Activated naive CD8-positive, alpha-beta T cell treated with anti-CD3 and anti-CD28 coated beads, Interleukin-2, amount 10 ng/mL, durations not matched to agents 7 days and 5 days (primary cell): ENCODE measurements at places on chromosomes 3 and 15. TPM values are rescaled to one million over a fixed set of nuclear protein-coding genes. Genes with fewer than 3 reads are reported as not detected.

- H3K4me1 ChIP-seq = no peaks in the 10 kb centered on the region
- no peak overlapping the region for H3K4me3 ChIP-seq
- no peak overlapping the region for H3K27ac ChIP-seq
- no peaks in the 10 kb centered on the region for H3K36me3 ChIP-seq
- peaks cover 15% of the 10 kb centered on the region for H3K27me3 ChIP-seq
Observed at GRCh38 chr3:74617776-74618175, 3.3 kb upstream of the CNTN3 start.

DNA sequence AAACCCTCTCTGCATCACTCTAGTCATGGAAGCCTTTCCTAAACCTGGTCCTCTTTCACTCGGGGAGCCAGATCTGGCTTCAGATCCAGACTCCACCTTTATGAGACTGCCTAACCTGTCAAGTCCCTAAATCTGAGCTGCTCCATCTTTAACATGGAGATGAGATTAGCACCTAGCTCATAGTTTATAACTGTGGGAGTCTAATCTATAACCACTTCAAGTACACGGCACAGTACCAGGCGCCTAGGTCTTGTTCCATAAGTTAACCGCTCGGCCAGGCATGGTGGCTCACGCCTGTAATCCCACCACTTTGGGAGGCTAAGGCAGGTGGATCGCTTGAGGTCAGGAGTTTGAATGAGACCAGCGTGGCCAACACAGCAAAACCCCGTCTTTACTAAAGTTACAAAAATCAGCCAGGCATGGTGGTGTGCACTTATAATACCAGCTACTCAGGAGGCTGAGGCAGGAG is 30.3 kb downstream of the TPM1 start:
- H3K4me1 ChIP-seq = peaks cover 11% of the 10 kb centered on the region
- no peak overlapping the region for H3K27ac ChIP-seq
- no peak overlapping the region for H3K4me3 ChIP-seq
- H3K36me3 ChIP-seq = no peaks in the 10 kb centered on the region
- no peak for DNase-seq

- H3K27ac ChIP-seq = no peak overlapping the region
- no peaks in the 10 kb centered on the region for H3K27me3 ChIP-seq
- peaks cover 30% of the 10 kb centered on the region for H3K36me3 ChIP-seq
- DNase-seq = no peak
- H3K4me3 ChIP-seq = no peak overlapping the region
- peaks cover 14% of the 10 kb centered on the region for H3K4me1 ChIP-seq
Observed at GRCh38 chr3:99861216-99861615, 43.6 kb downstream of the CMSS1 start.

DNA sequence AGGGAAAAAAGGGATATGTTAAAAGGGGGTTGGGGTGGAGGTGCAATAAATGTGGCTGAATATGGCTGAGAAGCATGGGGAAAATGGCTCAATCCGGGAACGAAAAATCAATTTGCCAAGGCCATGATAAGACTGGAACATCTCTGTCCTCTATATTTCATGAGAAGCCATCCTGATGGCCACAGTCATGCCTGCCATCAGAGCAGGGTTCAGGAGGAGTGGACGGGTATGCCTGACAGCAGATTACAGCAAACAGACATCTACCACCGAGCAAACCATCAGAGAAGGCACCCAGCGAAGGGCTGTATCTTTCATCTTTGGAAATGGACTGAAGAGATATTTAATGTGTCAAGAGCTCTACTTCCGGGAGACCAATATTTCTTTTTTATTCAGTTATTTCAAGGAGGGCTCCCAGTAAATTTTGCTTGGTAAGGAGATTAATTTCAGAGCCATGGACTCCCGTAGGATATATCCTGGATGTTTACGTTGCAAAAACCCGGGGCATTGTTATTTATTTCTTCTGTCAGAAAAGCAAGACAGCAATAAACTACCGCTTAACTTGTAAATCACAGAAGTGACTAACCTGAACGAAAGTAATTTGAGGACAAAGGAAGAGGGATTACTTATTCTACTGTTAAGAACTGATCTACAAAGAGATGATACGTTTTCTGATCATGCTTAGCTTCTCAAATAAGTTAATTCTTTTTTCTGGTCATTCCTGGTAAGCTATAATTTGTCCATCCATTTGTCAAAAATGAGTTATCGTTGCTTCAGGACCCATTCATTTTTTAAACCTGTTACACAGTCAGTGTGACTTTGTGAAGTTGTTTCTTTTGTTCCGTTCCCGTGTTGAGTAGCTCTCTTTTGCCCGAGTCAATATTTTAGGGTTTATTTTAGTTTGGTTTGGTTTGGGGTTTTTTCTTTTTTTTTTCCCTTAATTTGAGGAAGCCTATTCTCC is 80.6 kb upstream of the CHD2 start:
- no peaks in the 10 kb centered on the region for H3K36me3 ChIP-seq
- H3K4me1 ChIP-seq = peaks cover 46% of the 10 kb centered on the region
- no peak for DNase-seq

DNA sequence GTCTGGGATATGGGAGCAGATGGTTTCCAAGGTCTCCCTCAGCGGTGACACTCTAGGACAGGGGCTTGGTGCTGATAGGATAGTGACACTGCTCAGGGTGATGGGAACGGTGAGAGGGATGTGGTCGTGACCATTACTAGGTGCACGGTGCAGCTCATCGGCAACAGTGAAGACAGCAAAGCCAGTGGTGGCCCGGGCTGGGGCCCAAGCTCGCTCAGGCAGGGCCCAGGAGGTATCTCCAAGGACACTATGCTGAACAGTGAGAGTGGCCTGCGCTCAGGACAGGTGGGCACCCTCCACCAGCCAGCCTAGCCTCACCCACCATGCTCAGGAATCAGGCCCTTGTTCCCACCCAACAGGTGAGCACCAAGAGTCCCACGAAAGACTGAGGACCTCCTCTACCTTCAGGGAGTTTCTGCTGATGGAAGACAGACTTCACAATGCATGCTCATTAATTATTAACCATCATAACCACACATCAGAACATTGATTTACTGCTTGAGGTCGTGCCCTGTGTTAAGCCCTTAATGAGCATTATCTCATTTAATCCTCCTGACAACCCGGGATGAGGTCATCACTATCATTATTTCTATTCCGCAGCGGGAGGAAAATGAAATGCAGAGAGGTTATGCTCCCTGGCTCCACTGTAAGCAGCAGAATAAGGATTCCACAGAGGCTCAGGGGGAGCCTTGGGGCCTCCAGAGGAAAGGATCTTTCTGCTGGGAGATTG is 269.4 kb downstream of the UACA start:
- no peak overlapping the region for H3K4me3 ChIP-seq
- no peaks in the 10 kb centered on the region for H3K36me3 ChIP-seq
- peak overlapping the region; percentile 92 for H3K27ac ChIP-seq

DNA sequence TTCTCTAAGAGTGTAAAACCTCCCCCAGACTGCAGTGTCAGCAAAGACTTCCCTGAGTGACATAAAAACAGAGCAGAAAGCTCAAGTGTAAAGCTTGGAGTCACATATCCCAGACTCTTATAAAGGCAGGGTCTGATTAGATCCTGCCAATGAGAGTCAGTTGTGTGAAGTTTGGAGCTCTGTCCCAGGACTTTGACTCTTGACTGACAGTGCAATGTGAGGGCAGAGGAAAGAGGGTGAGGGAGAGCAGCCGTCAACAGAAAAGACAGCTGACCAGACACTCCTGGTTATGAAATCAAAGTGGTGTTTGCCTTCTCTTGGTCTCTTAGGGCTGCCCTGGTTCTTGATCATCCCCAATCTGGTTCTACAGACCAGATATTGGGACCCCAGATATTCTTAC is 393.2 kb downstream of the ERC2 start:
- no peak overlapping the region for H3K27ac ChIP-seq
- DNase-seq = no peak
- H3K27me3 ChIP-seq = peaks cover 4% of the 10 kb centered on the region
- H3K4me3 ChIP-seq = no peak overlapping the region

DNA sequence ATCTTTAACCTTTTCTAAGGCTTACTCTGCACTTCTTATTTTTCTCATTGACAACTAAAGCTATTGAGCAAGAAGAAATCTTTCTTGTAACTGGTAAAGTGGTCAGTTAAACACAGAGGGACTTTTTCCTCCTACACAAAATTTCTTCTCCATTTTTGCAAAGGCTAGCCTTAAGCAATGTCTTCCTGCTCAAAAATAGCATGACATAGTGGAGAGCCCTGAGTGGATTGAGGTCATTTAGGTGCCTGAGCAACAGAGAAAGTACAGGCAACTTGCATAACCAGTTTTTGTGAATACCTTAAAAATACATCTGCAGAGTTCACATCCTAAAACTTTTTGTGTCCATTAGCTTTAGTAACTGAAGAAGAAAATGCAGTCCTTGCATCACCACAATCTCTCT is 144.7 kb upstream of the TTC14 start:
- H3K27ac ChIP-seq = no peak overlapping the region
- no peaks in the 10 kb centered on the region for H3K4me1 ChIP-seq
- no peaks in the 10 kb centered on the region for H3K27me3 ChIP-seq

- no peak for DNase-seq
- H3K4me1 ChIP-seq = no peaks in the 10 kb centered on the region
- no peak overlapping the region for H3K27ac ChIP-seq
- H3K27me3 ChIP-seq = no peaks in the 10 kb centered on the region
- H3K36me3 ChIP-seq = peaks cover 2% of the 10 kb centered on the region
Observed at GRCh38 chr3:144018776-144019175, 47.2 kb downstream of the DIPK2A start.

- no peak for DNase-seq
- H3K4me1 ChIP-seq = peaks cover 6% of the 10 kb centered on the region
- no peaks in the 10 kb centered on the region for H3K36me3 ChIP-seq
Observed at GRCh38 chr15:99051308-99051707, 43.7 kb upstream of the PGPEP1L start.

- DNase-seq = no peak
- peak overlapping the region; percentile 75 for H3K27ac ChIP-seq
- no peak overlapping the region for H3K4me3 ChIP-seq
Observed at GRCh38 chr15:58471348-58471747, 39.6 kb downstream of the LIPC start.

DNA sequence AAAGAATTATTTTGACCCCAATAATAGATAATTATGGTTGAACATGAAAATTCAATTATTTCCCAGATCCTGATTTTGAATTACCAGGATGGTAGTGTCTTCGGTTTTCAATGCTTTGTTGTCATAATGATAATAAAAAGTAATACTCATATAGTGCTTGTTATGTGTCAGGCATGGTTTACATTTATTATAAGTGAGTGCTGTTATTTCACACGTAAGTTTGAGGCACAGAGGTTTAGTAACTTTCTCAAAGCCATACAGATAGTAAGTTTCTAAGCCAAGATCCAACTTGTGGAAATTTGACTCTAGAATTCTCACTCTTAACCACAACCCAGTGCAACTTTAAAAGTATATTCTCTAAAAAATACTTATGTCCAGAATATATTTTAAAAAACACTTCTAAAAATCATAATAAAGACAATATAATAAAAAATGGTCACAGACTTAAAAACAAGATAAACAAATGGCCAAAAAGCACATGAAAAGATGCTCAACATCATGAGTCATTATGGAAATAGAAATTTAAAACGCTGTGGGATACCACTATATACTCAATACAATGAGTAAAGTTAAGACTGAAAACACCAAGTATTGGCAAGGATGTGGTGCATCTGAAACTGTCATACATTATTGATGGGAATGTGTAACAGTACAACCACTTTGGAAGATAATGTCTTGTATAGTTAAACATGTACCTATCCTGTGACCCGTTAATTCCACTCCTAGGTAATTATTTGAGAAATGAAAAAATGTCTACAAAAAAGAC is 45.2 kb downstream of the SPRED1 start:
- H3K4me3 ChIP-seq = no peak overlapping the region
- H3K27ac ChIP-seq = no peak overlapping the region
- H3K27me3 ChIP-seq = no peaks in the 10 kb centered on the region

DNA sequence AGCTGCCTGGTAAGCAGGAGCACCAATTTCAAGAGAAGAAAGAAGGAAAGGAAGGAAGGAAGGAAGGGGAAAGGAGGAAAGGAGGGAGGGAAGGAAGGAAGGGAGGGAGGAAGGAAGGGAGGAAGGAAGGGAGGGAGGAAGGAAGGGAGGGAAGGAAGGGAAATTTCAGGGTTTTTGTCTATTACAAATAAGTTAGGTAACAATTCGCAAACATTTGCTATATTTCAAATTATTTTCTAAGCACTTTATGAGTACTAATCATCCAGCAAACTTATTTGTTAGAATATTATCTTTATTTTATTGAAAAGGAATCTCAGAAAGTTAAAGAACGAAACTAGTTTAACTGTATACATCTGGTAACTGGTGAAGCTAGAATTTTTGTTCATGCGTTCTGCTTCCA is 921.7 kb downstream of the TBL1XR1 start:
- no peaks in the 10 kb centered on the region for H3K27me3 ChIP-seq
- no peak overlapping the region for H3K27ac ChIP-seq
- DNase-seq = no peak
- no peaks in the 10 kb centered on the region for H3K36me3 ChIP-seq

GRCh38 chr15:77568973-77569728 is 63.6 kb downstream of the LINGO1 start:
- H3K27ac ChIP-seq = no peak overlapping the region
- H3K4me1 ChIP-seq = no peaks in the 10 kb centered on the region
- DNase-seq = no peak
- no peaks in the 10 kb centered on the region for H3K36me3 ChIP-seq

- no peaks in the 10 kb centered on the region for H3K36me3 ChIP-seq
- no peak for DNase-seq
- H3K4me1 ChIP-seq = no peaks in the 10 kb centered on the region
- H3K27ac ChIP-seq = no peak overlapping the region
- H3K4me3 ChIP-seq = no peak overlapping the region
Observed at GRCh38 chr3:181432992-181433391, 278.7 kb upstream of the SOX2 start.

- H3K27me3 ChIP-seq = no peaks in the 10 kb centered on the region
- peaks cover 43% of the 10 kb centered on the region for H3K4me1 ChIP-seq
- H3K36me3 ChIP-seq = no peaks in the 10 kb centered on the region
- peak; percentile 52 for DNase-seq
- peak overlapping the region; percentile 58 for H3K4me3 ChIP-seq
- peak overlapping the region; percentile 91 for H3K27ac ChIP-seq
Observed at GRCh38 chr3:125119752-125120378, 64.1 kb upstream of the HEG1 start.

Gene ADAMTS7
- 0.14 TPM for total RNA-seq

Gene NRROS
- total RNA-seq = 17.0 TPM

Gene CYP11A1
- total RNA-seq = not detected
